AG10803 (cell line): ENCODE measurements at places on chromosomes 16 and 17.

GRCh38 chr17:77254951-77255825 is 114.4 kb downstream of the SEC14L1 start:
- DNase-seq = peak; percentile 91

- no peak for DNase-seq
These were observed 165.0 kb upstream of the ELAC2 start for GRCh38 chr17:13182854-13183253.

GRCh38 chr17:53629188-53629587 is 193.5 kb upstream of the KIF2B start:
- DNase-seq = no peak

GRCh38 chr17:32495359-32496231 is 8.8 kb downstream of the CDK5R1 start:
- peak; percentile 46 for DNase-seq

- peak; percentile 47 for DNase-seq
These were observed 57.0 kb downstream of the ABR start for GRCh38 chr17:1122533-1123392.

GRCh38 chr17:45240905-45241327 is 19.2 kb downstream of the FMNL1 start:
- DNase-seq = no peak

DNA sequence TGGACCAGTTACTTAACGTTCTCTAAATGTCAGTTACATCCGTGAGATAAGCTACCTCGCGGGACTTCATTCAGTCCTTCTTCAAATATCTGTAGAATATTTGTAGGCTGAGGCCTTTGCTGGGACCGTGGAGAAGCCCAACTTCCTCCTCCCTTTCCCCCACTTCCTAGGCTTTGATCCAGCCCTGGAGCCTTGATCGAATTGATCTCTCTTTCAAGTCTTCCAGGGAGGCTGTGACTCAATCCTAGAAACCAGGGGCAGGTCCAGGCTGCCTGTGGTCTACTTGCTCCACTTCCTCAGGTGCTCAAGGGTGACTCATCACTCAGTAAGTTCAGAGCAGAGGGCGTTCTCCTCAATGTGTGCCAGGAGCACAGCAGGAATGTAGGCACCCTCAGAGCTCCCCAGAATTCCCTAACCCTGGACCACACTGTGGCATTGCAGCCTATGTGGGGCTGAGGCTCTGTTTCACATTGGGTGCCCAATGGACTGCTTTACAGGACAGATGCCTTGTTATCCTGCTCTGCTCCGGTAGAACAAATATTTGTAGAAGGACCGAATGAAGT is 11.2 kb upstream of the CEP20 start:
- peak; percentile 84 for DNase-seq

DNA sequence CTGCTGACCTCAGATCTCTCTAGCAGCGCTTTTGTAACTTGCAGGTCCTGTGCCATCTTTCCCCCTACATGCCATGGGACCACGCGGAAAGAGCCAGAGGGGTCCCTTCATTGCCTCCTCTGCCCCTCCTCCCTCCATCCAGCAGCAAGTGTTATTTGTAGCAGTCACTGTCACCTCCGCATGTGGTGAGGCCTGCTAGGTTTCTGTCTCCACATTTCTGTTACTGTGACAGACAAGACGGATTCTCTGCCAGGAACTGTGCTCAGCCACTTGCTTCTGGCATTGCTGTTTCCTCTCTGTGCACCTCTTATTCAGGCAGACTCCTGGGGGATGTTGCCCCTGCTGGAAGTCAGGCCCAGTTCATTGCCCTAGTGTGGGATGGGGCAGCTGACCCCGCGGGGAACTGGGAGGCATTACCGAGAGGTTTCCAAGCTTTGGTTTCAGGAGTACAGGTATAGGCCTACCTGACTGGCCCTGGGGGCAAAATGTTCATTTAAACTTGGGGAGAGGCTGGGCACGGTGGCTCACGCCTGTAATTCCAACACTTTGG is 61.2 kb downstream of the RAB11FIP4 start:
- no peak for DNase-seq

GRCh38 chr16:89314357-89314756 is 96.9 kb downstream of the ZNF778 start:
- no peak for DNase-seq

GRCh38 chr16:87276091-87276701 is 41.0 kb downstream of the C16orf95 start:
- DNase-seq = no peak

DNA sequence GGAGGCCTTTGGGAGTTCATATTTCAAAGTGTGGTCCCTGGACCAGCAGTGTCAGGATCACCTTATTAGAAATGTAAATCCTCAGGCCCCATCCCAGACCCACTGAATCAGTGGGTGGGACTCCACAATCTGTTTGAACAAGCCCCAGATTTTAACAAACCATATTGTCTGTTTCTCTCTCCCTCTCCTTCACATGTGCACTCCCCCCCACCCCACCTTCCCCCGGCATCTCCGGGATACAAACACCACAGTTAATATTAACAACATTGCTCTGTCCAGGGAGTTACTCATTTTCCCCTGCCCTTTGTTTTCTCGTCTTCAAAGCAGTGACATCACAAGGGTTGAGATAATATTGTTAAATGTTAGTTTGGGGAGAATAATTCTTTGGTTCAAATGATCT is 127.3 kb downstream of the KATNIP start:
- no peak for DNase-seq

DNA sequence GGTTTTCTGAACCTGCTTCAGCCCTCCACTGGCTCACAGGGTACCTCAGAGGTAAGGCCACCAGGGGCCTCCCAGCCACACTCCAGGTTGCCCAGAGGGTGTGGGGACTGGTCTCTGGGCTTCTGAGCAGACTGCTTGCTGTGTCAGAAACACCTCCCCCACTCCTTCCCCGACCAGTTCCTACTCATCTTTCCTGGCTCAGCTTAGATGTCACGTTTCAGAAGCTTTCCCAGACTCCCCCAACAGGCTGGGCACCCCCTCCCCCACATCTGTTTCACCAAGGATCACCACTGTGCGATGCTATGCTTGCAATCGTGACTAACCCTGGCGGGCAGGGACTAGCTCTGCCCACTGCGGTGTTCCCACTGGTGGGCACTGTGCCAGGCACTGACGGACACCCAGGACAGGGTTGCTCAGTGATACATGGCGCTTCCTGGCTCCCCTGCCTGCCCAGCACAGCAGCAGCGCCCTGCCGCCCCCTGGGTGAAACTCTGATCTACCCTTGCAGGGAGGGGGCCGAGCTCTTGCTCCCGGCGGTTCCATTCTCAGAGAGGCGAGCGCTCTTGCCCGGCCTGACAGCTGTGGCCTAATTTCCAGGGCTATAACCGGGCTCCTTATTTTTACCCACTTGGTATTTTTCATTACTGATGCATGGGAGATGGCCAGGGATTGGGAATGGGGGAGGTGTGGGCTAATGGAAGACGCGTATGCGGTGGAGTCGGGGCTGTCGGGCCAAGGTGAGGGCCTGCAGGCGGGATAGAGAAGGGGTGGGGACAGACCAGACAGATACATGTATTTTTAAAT is 29.4 kb upstream of the MTSS2 start:
- peak; percentile 99 for DNase-seq

GRCh38 chr17:82821554-82821953 is 18.3 kb downstream of the ZNF750 start:
- no peak for DNase-seq

GRCh38 chr16:85569615-85570212 is 43.4 kb upstream of the GSE1 start:
- peak; percentile 47 for DNase-seq

- DNase-seq = no peak
These were observed 706 bp downstream of the HLF start for GRCh38 chr17:55265311-55266021.

DNA sequence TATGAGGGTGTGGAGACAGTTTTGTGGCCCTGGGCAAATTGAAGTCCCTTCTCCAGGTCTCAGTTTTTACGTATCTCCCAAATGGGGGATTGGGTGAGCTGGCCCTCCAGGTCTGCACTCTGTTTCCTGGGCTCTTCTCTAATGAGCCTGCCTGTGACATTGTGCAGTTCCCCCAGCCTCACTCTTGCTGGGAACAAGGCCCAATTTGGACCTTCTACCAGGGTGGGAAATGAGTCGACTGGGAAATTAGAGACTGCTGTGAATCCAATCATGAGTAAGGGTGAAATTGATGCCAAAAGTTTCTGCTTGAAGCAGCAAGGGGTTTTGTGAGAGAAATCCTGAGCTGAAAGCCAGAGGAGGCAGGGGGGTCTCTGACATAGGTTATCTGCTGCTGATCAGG is 71.5 kb upstream of the KSR1 start:
- peak; percentile 26 for DNase-seq
